Erythroblast (primary cell): ENCODE measurements at places on chromosomes 3 and 15.

DNA sequence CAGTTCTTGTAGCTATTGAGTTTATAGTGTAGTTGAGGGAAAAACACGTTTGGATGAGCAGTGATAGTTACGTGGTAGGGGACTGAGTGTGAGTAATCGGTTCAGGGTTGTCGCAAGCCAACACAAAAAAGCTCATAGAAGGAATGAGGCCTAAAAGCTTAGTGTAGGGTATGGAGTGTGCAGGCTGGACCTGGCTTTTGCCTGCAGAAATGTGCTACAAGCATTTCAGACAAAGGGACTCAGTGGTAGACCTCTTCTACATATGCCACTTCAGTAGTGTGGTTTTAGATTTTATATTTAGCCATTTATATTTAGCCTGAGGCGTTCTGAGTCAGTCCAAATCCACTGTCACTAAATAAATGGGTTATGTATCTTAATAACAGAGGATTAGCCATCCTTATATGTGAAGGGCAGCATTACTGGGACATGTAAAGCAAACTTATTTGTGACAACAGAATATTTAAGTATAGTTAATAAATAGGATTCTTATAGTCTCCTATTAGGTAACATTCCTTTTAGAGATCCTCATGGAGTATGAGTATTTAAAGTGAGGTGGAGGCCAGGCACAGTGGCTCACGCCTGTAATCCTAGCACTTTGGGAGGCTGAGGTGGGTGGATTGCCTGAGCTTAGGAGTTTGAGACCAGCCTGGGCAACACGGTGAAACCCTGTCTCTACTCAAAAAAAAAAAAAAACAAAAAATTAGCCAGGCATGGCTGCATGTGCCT is 21.8 kb downstream of the ATP2C1 start:
- DNase-seq: no peak

DNA sequence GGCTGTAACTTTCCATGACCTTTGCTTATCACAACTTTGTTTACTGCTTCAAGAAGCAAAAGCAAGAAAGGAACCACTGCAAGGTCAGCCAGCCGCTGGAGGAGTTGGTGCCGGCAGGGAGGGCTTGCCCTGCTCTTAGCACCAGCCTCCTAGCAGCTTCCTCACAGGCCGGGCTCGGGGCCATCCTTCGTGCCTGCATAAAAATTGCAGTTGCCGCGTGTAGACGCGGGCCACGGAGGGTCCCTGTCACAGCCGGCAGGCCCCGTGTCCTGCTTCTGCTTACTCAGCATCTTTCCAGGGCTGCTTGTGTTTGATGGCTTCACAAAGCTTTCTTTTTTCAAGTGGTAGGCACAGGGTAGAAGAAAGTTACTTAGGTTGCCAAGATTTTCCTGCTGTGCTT is 84.4 kb downstream of the PGPEP1L start:
- DNase-seq: no peak

- DNase-seq: no peak
These were observed 691.5 kb upstream of the ARPP21 start for GRCh38 chr3:34947834-34948233.

GRCh38 chr3:20909511-20909910 is 723.5 kb upstream of the SGO1 start:
- DNase-seq: no peak

GRCh38 chr3:151998744-151999143 is 125.3 kb downstream of the SUCNR1 start:
- DNase-seq: peak; percentile 44

- DNase-seq: no peak
These were observed 85.2 kb downstream of the KBTBD8 start for GRCh38 chr3:67083277-67083676.

DNA sequence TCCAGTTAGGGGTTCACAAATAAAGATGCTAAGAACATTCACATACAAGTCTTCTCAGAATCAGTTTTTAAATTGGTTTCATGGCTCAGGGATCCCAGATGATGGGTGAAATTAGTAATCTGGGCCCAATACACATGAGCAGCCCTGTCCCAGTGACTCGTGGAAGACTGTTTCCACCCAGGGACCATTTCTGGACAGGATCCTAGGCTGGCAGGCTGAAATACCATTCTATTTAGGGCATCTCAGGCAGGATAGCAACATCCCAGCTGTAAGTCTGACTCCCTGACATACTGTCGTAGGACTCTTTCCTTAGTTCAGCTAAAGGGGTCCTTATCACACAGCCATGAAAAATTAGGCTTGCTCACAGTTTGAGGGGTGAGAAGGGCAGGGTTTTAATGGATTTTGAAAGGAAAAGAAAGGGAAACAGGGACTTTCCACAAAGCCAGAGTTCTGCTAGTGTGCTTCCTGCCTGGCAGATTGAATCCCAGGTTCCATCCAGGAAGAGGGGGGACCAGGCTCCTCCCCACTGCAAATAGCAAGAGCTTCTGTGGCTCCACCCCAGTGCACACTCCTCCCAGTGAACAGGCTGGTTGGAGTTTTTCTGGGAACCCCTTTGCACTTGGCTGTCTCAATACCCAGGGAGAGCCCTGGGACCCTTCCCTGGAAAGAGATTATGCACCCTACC is 41.3 kb upstream of the LYZL4 start:
- DNase-seq: no peak

- no peak for DNase-seq
These were observed 28.3 kb downstream of the SRP14 start for GRCh38 chr15:40010686-40011085.

DNA sequence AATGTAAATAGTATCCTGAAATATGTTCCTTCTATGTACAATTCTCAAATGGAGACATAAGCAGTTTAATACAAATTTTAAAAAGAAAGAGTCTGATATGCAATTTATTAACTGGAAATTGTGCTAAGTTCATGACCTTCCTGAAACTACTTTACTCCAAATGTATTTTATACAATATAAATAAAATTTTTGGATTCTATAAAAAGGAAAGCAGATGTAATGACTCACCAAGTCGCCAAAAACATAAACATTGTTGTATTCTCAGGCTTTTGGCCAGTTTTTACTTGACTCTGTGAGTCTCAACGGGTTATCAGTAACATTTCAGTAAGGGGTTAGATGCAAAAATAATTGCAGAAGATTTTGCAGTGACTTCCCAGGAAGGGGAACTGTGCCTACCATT is 948.2 kb downstream of the EPHA3 start:
- no peak for DNase-seq

- DNase-seq: no peak
These were observed 332.7 kb upstream of the ADAMTS9 start for GRCh38 chr3:65020281-65021160.

DNA sequence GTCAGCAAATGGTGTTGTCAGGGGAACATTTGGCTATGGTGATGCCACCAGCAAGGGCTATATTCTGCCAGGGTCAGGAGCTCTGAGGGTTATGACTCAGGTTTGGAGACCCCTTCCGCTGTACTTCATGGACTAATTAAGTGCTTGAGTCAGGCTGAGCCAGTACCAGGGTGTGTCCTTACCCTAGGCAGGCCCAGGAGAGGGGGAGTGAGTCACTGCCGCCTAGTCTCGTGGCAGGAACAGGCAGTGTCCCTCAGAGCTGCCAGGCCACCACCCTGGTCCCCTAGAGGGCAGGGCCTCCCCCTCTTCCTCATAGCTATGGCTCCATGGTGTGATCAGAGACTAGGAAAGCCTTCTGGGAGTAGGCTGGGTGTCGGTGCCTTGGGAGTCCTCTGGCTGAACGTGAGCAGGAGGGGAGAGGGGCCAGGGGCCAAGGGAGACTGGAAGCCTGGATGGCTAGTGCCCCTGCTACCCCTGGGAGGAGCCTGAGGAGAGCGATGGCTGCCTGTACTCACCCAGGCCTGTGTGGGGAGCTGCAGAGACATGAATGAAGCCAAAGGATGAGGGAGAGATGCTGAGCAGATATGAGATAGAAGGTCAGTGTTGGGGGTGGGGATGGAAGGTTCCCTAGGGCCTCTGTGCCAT is 10.6 kb downstream of the MAPKAPK3 start:
- peak; percentile 47 for DNase-seq

DNA sequence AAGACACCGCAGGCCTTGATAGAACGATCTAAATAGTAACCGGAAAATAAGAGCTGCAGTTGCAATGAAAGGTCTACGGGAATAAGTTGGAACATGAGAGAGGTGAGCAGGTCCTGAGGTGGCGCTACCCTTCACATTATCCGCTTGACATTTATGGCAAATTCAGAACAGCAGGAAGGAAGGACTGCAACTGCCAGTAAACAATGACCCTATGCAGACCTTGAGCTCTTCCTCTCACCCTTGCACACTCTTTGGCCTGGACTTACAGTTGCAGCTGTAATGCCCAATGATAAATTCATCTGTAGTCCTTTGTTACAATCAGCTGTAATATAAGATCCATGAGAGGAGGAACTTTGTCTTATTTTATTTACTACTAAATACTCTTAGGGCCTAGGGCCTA is 32.3 kb upstream of the TRIM59 start:
- DNase-seq: no peak

GRCh38 chr3:15356176-15356575 is 23.8 kb upstream of the SH3BP5 start:
- DNase-seq: no peak

GRCh38 chr15:77369168-77369567 is 50.7 kb downstream of the PEAK1 start:
- DNase-seq: no peak

DNA sequence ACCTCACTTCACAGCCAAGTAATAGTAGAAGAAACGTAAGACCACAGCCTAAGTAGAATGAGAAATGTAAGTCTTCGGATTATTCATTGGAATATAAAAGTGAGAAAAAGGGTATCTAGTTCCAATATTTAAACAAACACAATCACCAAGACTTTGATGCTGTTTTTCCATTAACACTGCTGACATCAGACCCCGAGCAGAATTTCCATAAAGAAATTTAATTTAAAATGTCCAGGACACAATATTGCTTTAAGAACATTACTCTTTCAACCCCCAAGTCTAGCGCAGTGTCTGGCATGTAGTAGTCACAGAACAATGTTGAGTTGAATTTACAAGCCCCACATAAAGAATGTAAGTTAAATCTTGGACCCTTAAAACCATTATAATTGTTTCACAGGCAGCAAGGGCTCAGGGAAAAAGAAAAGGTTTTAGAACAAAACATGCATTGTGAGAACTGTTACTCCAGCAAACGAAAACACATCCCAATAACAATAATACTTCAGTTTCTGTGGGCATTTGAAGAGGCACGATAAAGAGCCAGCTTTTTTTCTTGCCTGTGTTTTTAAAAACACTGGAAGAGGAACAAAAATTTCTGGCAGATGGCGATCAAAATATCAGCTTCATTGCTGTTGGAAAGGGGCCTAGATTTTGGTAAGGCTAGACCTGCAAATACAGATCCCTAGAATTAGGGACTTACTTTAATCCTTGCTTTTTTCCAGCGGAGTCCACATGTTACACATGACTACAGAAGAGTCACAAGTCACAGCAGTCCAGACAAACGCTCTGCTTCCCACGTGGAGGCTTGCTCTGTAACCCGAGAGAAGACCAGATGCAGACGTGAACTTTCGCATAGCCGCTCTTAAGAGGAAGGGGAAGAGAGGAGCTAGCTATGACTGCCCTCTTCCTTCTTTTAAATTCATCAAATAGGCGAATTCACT is 77.9 kb upstream of the IGSF10 start:
- no peak for DNase-seq

DNA sequence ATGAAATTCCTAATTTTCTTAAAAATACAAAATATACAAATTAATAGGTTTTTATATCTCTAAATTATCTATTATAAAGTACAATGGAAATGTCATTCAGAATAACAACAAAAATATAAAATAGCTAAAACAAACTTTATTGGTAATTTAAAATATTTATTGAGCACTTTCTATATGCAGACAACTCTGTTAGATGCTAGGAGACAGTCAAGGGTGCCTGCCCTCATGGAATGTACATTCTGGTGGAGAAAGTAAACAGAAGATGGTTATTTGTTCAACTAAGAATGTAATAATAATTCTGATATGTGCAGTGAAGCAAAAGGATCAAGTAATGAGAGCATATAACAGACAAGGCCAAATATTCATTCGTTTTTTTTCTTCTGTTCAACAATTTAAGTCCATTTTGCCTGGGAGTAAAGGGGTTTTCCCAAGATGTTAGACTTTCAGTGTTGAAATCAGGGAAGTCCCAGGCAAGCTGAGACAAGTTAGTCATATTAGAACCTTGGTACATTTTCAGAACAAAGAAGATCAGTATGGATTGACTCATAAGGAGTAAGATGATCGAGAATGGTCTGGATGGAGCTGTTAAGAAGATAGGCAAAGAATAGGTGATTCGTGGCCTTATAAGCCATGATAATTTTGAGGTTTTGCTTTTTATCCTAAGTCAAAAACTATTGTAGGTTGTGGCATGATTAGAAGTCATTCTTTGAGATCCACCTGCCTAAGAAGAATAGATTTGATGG is 150.2 kb upstream of the MLF1 start:
- DNase-seq: no peak

DNA sequence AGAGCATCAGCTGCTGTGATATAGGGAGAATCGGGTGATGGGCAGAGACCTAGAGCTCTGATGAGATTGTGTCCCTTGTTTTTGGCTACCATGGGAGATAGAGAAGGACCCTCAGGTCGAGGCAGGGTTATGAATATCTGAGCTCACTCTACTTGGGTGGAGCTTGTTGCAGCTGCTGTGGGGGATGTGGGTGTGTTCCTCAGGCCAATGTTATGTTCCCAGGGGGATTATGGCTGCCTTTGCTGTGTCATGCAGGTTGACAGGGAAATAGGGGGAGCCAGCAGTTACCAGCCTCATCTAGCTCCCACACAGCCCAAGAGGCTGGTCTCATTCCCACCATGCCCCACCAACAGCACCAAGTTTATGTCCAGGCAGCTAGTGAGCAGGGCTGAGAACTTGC is 131.5 kb downstream of the TRIM42 start:
- DNase-seq: no peak

- no peak for DNase-seq
These were observed 2.3 kb upstream of the DNAH1 start for GRCh38 chr3:52313774-52314188.

DNA sequence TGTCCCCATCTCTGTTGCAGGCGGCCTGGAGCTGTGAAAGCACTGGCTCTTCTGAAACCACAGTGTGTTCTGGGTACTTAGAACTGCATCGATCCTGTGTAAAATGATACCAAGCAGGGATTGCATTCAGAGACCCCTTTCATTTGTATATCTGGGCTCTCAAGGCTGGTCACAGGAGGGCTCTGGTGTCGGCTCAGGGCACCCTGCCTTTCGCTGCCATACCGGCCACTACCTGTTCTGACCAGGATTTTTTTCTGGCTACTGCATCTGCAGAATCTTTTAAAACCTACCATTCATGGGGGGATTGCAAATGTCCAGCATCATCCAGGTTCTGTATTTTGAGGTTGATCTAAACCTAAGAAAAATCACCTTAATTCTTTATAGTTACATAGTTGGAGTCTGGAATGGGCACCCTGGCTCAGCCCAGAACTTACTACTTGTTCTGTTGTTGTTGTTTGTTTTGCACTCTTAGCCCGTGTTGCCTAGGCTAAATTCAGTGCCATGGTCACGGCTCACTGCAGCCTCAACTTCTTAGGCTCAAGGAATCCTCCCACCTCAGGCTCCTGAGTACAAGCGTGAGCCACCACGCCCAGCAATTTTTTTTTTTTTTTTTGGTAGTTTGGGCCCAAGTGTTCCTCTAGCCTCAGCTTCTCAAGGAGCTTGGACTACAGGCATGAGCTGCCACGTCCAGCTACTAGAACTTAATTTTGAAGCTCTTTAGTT is 52.7 kb downstream of the TRIM71 start:
- DNase-seq: no peak

GRCh38 chr15:26866298-26867199 is at the start of gene GABRA5:
Gene GABRA5 (plus strand): TSS chr15:26867062. CDS start chr15:26869249, 2,187 bp downstream.
- DNase-seq: no peak

GRCh38 chr3:112814266-112814665 is 32.4 kb downstream of the CD200R1L start:
- DNase-seq: peak; percentile 13
